ENCODE measurements at places on chromosomes 5 and 9. TPM values are rescaled to one million over a fixed set of nuclear protein-coding genes. Genes with fewer than 3 reads are reported as not detected.
A peak's percentile ranks its signal among the peaks of the same experiment; 100 is the strongest.

The CATSPER3 gene
- total RNA-seq: 0.81 TPM

The RNF208 gene
- 22.5 TPM for total RNA-seq

The PCDHA1 gene
- not detected for total RNA-seq

The RASGRF2 gene
- total RNA-seq: 8.3 TPM

DNA sequence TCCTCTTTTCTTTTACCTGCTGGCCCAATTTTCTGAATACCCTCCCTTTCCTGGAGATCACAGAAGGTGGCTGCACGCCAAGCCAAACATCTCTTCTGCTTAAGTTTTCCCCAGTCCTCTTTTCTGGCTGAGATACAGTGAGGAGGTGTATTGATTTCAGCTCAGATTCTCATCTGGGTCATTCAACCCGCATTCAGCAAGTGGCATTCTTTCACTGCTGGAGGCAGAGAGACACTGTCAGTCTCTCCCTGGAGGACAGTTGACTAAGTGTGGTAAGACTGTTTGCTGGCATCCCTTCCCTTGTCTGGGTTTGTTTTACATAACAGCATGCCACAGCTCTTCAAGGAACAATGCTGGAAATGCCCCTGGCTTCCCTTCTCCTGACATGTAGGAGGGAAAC is 60.5 kb downstream of the GABRG2 start:
- no peaks in the 10 kb centered on the region for H3K36me3 ChIP-seq
- no peak overlapping the region for H3K27ac ChIP-seq
- DNase-seq: no peak

DNA sequence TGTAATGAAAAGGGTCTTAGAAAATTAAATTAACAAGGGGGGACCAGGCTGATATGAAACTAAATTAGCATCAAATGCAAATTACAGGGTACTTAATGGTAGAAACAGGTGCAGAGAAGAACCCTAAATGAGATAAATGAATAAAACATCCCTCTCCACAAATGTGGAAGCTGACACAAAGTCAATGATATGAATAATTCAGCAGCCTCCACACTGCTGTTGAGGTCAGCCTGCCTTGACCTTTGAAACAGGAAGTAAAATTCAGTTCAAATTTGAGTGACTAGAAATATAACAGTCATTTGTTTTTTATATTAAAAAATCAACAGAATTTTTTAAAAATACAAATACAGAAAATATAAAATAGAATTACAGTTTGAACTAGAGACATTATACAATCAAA is 40.0 kb downstream of the EBF1 start:
- peak overlapping the region; percentile 32 for H3K27ac ChIP-seq
- H3K36me3 ChIP-seq: no peaks in the 10 kb centered on the region
- DNase-seq: no peak
- H3K4me1 ChIP-seq: no peaks in the 10 kb centered on the region
